ENCODE measurements at places on chromosomes 16 and 17.

GRCh38 chr16:21617607-21618006, 18.2 kb downstream of the METTL9 start:
- DNase-seq = no peak

GRCh38 chr17:45732926-45733505, 51.1 kb upstream of the CRHR1 start:
- DNase-seq = no peak

- no peak for DNase-seq
Observed at GRCh38 chr17:18319604-18320256, 4.6 kb downstream of the SMCR8 start.

DNA sequence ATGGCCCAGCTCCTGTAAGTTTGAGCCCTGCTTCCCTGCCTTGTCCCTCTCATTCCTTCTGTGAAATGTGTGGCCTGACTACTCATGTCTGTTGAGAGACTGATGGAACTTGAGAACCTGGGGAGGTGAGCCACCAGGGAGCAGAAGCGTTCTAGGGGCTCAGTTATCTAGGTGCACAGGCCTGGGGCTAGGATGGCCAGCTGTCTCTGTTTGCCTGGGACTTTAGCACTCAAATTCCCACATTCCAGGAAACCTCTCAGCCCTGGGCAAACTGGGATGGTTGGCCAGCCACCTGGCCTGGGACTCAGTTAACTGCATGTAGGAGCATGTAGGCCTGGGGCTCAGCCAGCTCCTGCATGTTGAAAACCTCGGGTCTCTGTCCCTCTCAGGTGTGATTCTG, 9.3 kb upstream of the EPN3 start:
- no peak for DNase-seq

DNA sequence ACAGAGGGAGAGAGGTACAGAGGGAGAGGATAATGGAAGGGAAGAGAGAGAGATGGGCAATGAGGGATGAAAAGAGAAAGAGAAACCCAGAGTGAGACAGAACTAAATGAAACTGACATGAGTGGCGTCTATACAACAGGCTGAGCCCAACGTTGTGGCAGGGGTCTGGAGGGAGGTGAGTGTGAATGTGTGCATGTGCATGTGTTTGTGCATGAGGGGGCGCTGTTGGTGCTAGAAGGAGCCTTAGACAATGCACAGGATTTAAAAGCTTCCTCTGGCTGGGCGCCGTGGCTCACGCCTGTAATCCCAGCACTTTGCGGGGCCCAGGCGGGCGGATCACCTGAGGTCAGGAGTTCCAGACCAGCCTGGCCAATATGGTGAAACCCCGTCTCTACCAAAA, 454.8 kb upstream of the CDH11 start:
- no peak for DNase-seq

DNA sequence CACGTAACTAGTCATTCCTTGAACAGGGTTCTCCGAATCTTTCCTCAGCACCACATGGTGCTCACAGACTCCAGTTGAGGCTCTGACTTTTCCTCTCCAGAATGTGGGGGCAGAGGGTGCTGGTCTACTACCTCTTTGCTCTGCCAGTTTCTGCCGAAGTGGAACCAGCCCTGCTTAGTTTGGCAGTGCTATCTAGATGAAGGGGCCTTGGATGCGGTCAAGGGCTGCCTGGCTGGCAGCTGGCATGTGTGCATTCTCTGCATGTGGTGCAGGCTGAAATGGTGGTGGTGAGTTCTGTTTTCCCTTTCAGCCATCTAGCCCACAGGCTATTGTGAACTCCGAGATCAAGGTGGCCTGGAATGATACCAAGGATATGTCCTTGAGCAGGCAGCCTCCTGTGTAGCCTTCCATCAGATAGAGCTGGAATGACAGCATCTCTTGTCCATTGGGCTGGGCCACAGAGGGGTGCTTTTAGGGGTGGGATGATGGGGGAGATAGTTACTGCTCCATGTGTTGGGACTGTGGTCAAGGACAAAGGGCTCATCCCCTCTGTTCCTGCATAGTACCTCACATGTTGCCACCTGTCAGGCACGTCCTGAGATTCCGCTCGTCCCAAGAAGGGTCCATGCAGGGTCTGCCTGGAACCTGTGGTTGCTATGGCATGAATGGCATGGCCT, 2.0 kb downstream of the DYNLL2 start:
- DNase-seq = no peak

DNA sequence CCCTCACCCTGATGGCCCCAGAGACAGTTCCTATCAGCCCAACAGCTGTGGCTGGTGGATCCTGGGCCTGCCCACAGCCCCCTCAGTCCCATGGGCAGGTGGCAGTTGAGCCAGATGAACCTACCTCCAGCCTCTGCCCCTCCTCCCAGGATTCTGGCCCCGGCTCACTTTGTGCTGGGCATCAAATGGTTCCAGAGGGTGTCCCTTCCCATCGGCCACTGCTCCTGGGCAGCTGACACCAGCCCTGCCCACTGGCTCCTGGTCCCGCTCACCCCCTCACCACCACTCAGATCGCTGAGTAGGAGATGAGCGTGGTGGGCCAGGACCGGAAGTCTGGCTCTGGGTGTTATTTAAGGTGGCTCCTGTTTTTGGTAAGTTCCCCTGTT, 2.0 kb downstream of the TTYH2 start:
- peak; percentile 53 for DNase-seq

GRCh38 chr17:35559495-35560210, 966 bp downstream of the SLFN14 start:
- no peak for DNase-seq

GRCh38 chr16:53417011-53417410, 17.3 kb upstream of the RBL2 start:
- no peak for DNase-seq

- DNase-seq = peak; percentile 60
Observed at GRCh38 chr17:68205808-68206720, 41.8 kb upstream of the AMZ2 start.

GRCh38 chr17:29257756-29258155, 11.1 kb downstream of the CRYBA1 start:
- DNase-seq = no peak

Data from hippocampal formation (tissue), 2 donors.